Forelimb muscle (tissue), 1 donor: ENCODE measurements at places on chromosomes 4 and X. TPM values are rescaled to one million over a fixed set of nuclear protein-coding genes. Genes with fewer than 3 reads are reported as not detected.

DNA sequence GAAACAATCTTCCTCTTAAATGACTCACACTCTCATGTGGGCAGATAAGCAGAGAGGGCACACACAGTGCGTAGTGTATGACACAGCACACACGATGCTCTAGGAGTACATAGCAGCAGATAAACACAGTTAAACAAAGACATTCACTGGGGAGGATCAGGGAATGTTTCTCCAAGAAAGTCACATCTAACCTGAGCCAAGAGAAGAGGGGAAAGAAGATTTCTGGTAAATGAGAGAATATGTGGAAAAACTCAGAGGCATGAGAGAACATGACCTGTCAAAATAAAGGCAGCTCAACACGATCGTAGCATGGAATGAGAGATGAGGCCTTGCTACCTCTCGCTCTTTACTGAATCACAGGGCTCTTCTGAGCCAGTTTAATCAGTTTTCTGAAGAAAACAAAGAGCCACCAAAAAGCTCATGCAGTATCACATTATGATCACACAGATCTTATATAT, 251.0 kb downstream of the ANK2 start:
- DNase-seq: peak; percentile 87

The DDX53 gene
- polyA plus RNA-seq: 0.06 TPM

DNA sequence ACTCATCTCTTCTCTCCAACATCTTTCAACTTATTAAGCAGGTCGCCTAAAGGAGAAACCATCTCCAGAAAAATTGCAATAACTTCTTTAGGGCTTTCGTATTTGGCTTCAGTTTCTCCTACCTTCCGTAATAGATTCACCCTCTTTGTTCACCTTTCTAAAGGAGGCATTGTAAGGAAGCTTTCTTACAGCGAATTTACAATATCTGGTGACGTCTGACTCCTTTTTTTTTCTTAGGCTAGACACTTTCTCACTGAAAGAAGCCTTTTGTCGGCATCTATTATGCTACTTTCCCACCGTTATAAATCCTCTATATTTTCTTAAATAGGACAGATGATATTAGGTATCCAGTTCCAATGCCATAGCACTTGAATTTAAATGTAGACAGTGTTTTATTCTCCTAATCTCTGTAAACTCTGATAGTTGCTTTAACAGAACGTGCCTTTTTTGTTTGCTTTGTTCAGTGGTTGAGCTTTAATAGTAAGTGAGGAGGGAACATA, 302.4 kb downstream of the IL1RAPL1 start:
- no peak for DNase-seq

The NUDT10 gene
- 0.87 TPM for polyA plus RNA-seq

The RTL3 gene
- polyA plus RNA-seq: 1.8 TPM

The DDX60 gene
- polyA plus RNA-seq: 3.8 TPM

The LSM6 gene
- polyA plus RNA-seq: 31.1 TPM

The EIF1AX gene
- polyA plus RNA-seq: 84.7 TPM

DNA sequence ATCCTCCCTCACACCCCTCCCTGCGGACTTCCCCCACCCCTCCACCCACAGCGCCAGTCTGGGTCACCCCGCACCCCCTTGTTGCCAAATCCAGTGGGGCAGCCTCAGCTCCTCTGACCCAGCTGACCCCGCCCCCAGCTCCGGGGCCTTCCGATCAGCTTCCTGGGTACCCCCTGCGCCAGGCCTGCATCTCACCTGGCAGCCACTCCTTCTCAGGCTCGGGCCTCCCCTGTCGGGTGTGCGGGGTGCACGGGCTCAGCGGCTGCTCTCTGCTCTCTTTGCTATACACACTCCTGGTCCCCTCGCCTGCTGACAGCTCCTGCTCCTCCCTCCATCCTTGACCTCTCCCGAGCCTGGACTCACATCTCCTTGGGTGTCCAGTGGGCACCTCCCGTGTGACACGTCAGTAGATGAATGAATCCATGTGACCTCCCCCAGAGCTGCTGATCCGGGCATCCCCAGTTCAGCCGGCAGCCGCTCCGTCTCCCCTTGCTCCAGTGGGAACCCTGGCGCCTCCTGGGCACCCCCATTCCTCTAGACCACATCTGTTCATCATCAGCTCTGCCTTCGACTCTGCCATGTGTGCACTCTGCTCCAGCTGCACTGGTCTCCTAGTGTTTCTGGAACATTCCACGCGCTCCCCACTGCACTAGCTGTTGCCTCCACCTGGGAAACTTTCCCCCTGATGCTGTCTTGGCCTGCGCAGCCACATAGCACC, 9.9 kb downstream of the CFAP99 start:
- no peak for DNase-seq

DNA sequence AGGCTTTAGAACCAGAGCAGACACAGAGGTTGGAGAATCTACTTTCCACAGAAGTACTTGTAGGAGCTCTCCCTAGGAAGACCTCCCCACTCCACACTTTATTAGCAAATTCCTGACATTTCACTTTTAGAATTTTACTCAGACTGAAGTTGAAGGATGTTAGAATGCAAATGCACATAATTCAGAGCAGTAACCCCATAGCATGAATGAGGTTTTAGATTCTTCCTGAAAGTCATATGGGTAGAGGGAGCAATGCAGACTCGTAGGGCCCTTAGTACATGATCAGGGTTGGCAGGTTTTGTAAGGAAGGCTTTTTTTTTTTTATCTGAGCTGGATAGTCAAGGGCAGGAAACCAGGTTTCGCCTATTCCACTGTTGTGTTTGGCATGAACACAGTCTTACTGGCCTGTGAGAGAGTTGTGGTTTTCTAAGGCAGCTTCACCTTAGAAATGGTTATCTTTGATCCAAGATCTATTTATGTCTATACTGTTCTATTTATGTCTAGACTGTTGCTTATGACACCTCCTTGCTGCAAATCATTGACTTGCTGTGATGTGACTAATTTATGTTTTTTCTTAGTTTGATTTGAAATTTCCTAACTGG, 48.9 kb downstream of the SPATA18 start:
- DNase-seq: no peak

- no peak for DNase-seq
Measured at GRCh38 chr4:173281406-173282255, 52.5 kb downstream of the HMGB2 start.

The FRMD7 gene
- 0.18 TPM for polyA plus RNA-seq

The SSX4B gene
- polyA plus RNA-seq: not detected

The MUC7 gene
- not detected for polyA plus RNA-seq

GRCh38 chr4:75723163-75724065, 963 bp upstream of the USO1 start:
- DNase-seq: no peak

The ZNF185 gene
- 13.1 TPM for polyA plus RNA-seq

- no peak for DNase-seq
Measured at GRCh38 chr4:100287534-100287933, 97.3 kb upstream of the DDIT4L start.

DNA sequence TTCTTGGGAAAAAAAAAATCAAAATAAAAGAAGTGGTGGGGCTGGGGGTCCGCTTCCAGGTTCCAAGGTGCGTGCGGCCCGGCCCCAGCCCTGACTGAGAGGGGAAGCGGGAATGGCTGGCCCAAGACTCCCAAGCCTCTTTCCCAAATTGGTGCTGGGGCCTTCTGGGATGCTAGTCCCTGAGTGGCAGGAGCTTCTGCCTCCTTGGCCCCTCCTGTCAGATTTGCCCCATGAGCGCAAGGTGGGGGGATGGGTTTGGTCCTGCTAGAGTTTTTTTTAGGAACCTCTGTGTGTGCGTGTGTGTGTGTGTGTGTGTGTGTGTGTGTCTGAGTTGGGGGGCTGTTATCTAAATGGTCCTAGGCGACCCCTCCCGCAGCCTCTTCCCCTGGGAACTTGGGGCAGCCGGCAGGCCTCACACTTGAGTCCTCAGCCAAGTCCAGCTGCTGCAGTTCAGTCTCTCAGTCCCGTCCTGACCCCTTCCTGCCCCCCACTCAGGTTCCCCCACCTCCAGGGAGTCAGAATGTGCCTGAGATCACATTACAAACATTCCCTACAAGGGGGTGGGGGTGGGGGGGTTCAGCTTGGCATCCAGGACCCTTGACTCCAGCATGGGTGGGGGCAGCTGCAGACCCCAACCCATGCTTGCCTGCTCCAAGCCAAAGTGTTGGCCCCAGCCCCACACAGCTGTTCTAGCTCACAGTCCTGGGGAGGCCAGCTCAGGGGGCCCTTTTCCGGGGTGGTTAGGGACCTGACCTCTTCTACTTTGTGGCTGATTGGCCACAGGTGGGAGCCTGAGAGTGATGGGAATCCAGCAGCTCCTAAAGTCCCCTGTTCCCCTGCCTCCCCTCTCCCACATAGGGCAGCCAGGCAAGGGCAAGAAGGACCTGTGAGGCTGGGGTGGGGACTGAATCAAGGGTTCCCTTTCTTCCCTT, 4.0 kb downstream of the EFNB1 start:
- no peak for DNase-seq

- no peak for DNase-seq
Measured at GRCh38 chr4:188254211-188254610, 115.0 kb downstream of the TRIML1 start.

DNA sequence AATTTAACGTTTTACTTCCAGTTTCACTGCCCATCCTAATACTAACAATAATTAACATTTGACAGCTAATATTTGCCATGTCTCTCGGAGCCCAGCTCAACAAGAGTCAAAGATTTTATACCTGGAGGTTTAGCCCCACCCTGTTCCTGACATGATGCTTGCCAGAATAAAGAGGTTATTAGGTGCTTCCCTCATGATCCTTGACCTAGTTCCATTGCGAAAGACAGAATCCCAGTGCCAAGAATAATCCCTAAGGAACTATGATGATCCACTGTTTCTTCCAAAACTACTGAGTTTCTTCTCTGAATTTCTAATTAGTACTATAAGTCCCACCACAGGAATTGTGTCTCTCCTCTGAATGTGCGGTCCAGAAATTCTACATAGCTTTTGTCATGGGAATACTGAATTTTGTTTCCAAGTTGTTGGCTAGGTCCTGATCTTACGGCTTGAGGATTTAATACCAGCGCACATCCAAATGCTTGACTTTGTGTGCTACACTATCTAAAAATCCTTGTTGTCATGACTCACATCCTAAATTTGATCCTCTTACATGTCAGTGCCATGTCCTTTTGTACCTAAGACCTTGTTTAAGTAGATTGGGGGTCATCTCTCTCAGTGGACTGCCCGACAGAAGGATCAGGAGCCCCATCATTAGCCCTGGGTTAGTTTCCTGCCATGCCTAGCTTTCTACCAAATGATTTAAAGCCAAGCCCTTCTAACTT, 23.1 kb downstream of the ANTXR2 start:
- DNase-seq: no peak

- no peak for DNase-seq
Measured at GRCh38 chr4:77220828-77221613, 64.0 kb downstream of the CCNG2 start.

The MSX1 gene
- polyA plus RNA-seq: 1.9 TPM

GRCh38 chr4:47686294-47686872, 151.5 kb downstream of the CORIN start:
- no peak for DNase-seq

The MAD2L1 gene
- 14.4 TPM for polyA plus RNA-seq

DNA sequence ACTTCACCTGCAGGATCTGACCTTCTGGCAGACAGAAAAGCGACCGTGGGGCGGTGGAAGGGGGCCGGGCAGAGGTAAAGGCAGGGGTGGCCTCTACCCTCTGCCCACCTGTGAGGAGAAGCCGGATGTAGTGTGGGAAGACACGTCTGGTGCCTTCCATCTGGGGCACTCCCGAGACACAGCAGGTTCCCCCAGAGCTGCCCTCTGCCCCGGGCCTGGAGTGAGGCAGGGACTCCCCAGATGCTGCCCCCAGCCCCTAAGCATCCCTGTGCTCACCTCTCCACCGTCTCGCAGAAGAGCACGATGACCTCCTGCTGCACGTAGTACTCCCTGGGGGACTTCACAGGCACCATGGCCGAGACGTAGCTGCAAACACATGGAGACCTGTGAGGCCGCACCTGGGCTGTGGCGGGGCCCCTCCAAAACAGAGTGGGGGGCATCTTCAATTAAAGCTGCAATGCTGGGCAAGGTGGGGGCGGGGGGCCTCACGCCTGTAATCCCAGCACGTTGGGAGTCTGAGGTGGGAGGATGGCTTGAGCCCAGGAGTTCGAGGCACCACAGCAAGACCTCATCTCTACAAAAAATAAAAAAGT, 75.3 kb upstream of the MXD4 start:
- no peak for DNase-seq

GRCh38 chr4:149296503-149296902, 519.1 kb downstream of the IQCM start:
- DNase-seq: no peak

GRCh38 chr4:140693562-140693961, 62.6 kb downstream of the TBC1D9 start:
- no peak for DNase-seq

The NMU gene
- polyA plus RNA-seq: 1.7 TPM

GRCh38 chr4:64713256-64713840, 304.1 kb upstream of the TECRL start:
- DNase-seq: no peak

DNA sequence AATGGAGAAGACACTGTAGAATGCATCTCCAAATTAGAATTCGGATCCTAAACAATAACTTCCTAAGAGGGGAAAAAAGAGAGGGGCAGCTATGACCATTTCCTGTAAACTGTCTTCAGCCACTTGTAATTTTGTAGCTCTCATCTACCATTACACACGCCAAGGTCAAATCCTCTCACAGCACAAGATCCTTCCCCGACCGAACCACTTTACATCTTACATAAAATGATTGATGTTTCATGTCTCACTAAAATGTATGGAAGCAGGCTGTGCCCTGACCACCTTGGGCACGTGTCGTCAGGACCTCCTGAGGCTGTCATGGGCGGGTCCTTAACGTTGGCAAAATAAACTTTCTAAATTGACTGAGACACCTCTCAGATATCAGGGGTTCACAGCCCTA, 24.1 kb upstream of the PBDC1 start:
- DNase-seq: no peak

The SLC7A11 gene
- 0.53 TPM for polyA plus RNA-seq
